ENCODE measurements at places on chromosomes 3 and 15.

DNA sequence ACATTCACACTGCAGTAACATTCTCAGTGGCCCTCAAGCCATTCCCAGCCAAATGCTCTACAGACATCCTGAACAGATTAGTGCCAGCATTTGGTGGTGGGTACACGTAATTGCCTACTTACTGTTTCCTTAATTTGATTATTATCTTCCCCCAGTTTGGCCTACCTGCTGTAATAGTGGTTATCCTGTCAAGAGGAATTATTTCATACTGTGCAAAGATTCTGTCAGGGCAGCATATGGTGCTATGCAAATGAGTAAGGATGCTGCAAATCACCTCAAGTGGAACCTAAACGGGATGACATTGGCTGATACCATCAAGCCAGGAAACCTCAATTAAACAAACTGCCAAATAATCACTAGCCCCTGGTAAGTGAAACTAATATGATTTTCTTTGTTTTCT lies 88.7 kb downstream of the SEMA6D start:
- no peak for DNase-seq

DNA sequence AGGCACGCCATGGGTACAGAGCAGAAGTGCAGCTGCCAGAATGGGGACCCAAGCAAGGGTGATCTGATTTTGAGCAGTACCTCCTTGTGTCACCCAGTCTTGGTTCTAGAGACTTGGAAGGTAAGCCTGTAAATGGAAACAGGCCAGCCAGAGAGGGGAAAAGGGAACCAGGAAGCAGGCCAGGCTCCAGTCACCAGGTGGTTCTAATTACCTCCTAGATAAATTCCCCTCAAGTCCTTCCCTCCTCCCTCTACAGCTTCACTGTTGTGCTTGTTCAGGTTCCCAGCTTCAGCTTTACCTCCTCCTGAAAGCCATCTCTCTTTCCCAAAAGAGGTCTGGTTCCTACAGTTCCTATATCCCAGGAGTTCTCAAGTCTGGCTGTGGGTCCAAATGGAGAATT lies 58.8 kb upstream of the SLC7A14 start:
- DNase-seq: no peak

DNA sequence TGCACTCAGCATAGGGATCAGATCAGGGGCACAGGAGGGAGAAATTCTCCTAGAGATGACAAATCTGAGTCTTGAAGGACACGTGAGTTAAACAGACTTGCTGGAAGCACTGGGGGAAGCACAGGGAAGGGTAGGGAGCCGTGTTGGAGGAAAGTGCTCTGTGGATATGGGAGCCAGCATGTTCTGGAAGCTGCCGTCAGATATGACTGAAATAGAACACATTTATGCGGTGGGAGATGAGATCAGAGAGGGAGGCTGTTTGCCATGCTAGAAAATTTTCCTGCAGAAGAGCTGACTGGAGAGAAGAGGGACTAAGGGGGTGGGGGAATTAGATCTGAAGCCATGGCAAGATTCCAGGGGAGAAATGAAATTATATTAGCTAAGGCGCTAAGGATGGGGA lies 1.8 kb downstream of the TAMM41 start:
- no peak for DNase-seq

DNA sequence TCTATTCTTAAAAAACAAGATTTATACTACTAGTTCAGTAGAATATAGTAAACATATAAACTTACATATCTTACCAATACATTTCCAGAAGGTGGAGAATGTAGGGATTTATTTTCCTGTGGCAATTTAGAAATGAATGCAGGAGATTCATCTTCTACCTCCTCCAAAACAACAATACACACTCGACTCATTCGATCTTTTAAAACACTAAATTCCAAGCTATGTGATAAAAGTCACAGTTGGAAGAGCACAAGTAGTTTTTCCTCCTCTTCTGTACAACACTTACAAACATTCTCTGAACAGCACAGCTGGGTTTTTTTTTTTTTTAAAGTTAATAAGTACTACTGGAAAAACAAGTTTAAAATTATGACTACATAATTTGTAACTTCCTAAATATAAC lies 1.4 kb downstream of the ANKRD28 start:
- no peak for DNase-seq

- no peak for DNase-seq
Measured at GRCh38 chr3:46713898-46714552, 3.6 kb downstream of the PRSS50 start.

DNA sequence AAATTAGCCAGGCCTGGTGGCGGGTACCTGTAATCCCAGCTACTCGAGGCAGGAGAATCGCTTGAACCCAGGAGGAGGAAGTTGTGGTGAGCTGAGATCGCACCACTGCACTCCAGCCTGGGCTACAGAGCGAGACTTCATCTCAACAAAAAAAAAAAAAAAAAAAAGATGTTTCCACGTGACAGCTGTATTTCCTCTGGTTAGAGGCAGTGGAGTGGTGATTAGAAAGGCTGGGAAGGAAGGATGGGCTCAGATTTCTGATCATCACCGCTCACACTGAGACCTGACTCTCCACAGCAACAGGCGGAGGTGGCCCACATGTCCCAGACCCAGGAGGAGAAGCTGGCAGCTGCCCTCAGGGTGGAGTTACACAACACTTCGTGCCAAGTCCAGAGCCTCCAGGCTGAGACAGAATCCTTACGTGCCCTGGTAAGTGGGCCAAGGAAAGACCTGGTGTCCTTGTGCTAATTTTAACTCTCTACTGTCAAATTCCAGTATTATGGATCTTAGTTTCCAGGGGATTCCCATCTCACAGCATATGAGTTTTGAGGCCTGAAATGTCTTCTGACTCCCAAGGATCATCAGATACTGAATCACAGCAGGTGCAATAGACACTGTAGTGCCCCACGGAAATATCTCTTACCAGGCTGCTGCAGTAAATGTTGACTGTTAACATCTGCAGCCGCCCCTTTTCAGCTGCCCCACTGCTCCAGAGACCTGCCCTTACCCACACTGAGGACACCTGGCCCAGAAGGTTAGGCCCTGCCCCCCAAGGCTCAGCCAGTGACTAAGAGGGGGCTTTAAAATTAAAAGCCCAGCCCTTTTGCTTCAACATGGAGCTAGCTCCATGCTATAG lies 66.9 kb downstream of the BFSP2 start:
- no peak for DNase-seq

DNA sequence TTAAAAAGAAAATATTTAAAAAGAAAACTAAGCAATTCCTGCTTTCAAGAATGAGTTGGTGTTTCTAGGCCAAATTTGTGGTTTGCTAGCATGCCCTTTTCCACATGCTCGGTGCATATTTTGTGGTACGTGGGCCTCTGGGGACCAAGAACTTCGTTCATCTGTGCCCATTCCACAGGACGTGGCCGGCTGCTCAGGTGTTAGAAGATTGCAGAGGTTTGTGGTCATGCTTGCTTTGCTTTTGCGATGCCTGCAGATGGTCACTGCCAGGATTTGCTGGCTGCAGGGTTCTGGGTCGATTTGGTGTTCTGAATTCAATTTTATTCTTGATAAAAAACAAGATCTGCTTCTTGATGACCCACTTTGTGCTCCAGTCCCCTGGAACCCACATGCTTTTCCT lies 7.5 kb downstream of the PSTPIP1 start:
- no peak for DNase-seq

All from D721Med (cell line).